ENCODE measurements at places on chromosomes 16 and 17. TPM values are rescaled to one million over a fixed set of nuclear protein-coding genes. Genes with fewer than 3 reads are reported as not detected.

GRCh38 chr17:61353615-61354014 lies 46.0 kb upstream of the TBX2 start:
- DNase-seq, result no peak

DNA sequence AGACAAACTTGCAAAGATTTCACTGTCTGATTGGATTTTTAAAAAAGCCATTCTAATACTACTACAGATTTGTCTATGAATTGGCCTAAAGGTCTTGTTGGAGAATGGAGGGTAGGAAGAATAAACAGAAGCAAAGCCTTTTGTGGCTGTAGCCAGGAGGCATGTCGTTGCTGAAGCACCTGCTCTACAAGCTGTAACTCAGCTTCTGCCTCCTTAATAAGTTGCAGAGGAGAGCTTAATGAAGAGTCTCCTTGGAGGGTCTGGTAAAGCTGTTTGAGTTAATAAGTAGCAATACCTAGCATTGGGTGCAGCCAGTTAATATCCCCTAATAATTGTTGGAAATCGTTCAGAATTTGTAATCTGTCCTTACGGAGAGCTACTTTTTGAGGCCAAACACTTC lies 10.0 kb upstream of the ZNF689 start:
- DNase-seq, result no peak

DNA sequence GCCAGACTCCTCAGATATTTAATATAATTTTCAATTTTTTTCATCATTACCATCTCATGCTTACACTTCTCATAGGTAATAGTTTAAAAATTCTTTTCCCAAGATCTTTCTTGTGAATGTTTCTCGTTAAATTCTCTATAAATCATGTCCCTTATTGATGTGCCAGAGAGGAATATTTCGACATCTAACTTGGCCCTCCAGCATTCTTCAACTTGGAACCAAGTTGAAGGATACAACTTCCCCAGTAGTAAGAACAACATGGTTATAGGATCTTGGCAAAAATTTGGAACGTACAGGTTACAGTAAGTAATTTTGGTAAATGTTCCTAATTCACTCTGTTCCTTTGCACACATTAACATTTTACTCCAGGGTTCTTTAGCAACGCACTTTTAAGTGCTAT lies 731.8 kb downstream of the CDH11 start:
- no peak for DNase-seq

NEUROD2 gene
- not detected for total RNA-seq

CCL1 gene
- total RNA-seq, result not detected

SHBG gene
- total RNA-seq, result 2.1 TPM

HS3ST3A1 gene
- total RNA-seq, result not detected

All from Peyer's patch (tissue), 4 donors.